Pancreas (tissue), 10 donors: ENCODE measurements at places on chromosomes 6 and 20. TPM values are rescaled to one million over a fixed set of nuclear protein-coding genes. Genes with fewer than 3 reads are reported as not detected.

DNA sequence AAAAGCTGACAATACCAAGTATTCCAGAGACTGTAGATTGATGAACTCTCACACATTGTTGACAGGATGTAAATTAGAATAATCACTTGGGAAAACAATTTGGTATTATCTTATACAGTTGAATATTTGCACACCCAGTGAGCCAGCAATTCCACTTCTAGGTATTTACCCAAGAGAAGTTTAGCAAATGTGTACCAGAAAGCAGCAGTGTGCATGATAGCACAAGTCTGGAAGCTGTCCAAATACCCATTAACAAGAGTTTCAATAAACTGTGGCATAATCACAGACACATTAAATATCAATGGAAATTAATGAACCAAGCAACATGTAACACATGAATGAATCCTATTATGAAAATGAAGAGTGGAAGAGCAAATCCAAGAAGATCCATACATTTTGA lies 233.6 kb downstream of the TPBG start:
- H3K27ac ChIP-seq, result no peak overlapping the region
- H3K27me3 ChIP-seq, result no peaks in the 10 kb centered on the region
- no peaks in the 10 kb centered on the region for H3K36me3 ChIP-seq
- H3K4me1 ChIP-seq, result no peaks in the 10 kb centered on the region
- no peak overlapping the region for H3K4me3 ChIP-seq

GRCh38 chr6:167058261-167058660 lies 59.1 kb downstream of the CEP43 start:
- no peak overlapping the region for H3K27ac ChIP-seq
- H3K36me3 ChIP-seq, result no peaks in the 10 kb centered on the region
- no peaks in the 10 kb centered on the region for H3K4me1 ChIP-seq
- DNase-seq, result no peak
- no peak overlapping the region for H3K4me3 ChIP-seq

DNA sequence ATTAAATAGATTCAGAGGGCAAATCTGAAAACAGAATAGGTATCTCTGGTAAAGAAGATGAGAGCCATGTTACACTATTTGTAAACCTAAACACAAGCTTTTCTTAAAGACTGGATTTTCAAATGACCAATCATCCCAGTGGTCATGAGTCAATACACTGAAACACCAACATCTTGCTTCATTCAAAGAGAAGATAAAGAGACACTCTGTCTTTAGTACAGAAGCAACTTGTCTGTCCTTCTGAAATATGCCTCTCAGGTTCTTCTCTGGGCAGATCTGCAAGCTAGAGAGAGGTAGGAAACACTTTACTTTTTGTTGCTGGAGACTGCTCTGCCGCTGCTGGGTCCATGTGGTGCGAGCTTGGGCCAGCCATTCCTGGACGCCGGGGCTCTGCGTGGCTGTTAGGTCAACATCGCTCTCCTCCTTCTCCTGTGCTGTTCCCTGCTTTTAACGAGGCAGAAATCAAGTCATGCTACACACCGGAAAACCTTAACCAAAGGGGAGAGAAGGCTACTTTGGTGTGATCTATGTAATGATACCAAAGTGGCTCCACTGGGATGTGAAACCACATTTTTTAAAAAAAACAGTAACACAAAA lies 368.2 kb downstream of the SYNE1 start:
- no peak overlapping the region for H3K4me3 ChIP-seq
- peaks cover 14% of the 10 kb centered on the region for H3K4me1 ChIP-seq
- H3K27me3 ChIP-seq, result no peaks in the 10 kb centered on the region
- no peak for DNase-seq

- no peaks in the 10 kb centered on the region for H3K4me1 ChIP-seq
- no peak overlapping the region for H3K4me3 ChIP-seq
- H3K36me3 ChIP-seq, result peaks cover 6% of the 10 kb centered on the region
- no peaks in the 10 kb centered on the region for H3K27me3 ChIP-seq
- no peak for DNase-seq
These were observed 105.5 kb downstream of the HUS1B start for GRCh38 chr6:551405-551804.

DNA sequence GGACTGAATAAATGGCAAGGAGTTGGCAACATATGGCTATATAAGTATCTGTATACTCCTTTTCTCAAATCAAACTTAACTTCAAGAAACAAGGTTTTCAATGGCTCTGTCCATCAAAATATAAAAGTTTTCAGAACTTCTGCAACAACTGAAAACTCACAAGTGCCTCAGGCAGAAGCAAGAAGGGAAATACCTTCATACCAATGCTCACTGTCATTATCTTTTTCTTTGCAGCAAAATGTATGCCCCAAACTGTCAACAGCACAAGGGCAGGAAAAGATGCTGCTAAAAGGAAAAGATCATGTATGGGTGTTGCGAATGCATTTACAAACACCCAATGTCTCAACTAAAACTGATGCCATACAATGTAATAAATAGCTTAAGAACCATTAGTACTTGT lies 45.9 kb downstream of the PTPRK start:
- no peak for DNase-seq
- no peaks in the 10 kb centered on the region for H3K36me3 ChIP-seq
- H3K27ac ChIP-seq, result peak overlapping the region; percentile 3
- H3K27me3 ChIP-seq, result no peaks in the 10 kb centered on the region
- no peak overlapping the region for H3K4me3 ChIP-seq
- no peaks in the 10 kb centered on the region for H3K4me1 ChIP-seq

GRCh38 chr20:38216201-38216600 lies 44.3 kb downstream of the KIAA1755 start:
- DNase-seq, result no peak
- H3K36me3 ChIP-seq, result no peaks in the 10 kb centered on the region
- no peaks in the 10 kb centered on the region for H3K27me3 ChIP-seq
- H3K4me3 ChIP-seq, result no peak overlapping the region
- no peaks in the 10 kb centered on the region for H3K4me1 ChIP-seq

GRCh38 chr6:154888421-154889295 lies 106.5 kb upstream of the TIAM2 start:
- H3K27me3 ChIP-seq, result no peaks in the 10 kb centered on the region
- DNase-seq, result no peak
- H3K4me1 ChIP-seq, result no peaks in the 10 kb centered on the region
- H3K36me3 ChIP-seq, result no peaks in the 10 kb centered on the region

DNA sequence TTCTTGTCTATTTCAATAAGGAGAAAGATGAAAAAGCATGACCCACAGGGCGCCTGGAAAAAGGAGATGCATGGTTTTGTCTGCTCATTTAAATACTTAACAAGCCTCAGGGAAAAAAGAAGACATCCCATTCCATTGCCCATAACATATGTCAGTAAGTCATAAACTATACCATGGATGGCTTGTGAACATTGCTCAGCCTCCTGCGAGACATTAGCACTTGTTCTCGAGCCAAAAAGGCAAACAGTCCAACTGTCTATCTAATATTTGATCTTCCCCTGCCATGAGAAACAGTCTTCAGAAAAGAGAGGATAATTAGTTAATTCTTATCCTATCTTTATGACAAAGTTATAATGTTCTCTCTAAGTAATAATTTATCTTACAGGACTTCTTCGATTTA lies 527.4 kb downstream of the HACE1 start:
- DNase-seq, result no peak
- no peak overlapping the region for H3K4me3 ChIP-seq
- H3K27me3 ChIP-seq, result no peaks in the 10 kb centered on the region
- H3K4me1 ChIP-seq, result no peaks in the 10 kb centered on the region
- H3K36me3 ChIP-seq, result no peaks in the 10 kb centered on the region

GRCh38 chr6:129744201-129744879 lies 34.4 kb upstream of the ARHGAP18 start:
- no peak for DNase-seq
- H3K27me3 ChIP-seq, result no peaks in the 10 kb centered on the region
- H3K36me3 ChIP-seq, result no peaks in the 10 kb centered on the region
- H3K27ac ChIP-seq, result no peak overlapping the region

APOBEC2 gene
- 13.2 TPM for total RNA-seq

OCSTAMP gene
- total RNA-seq, result not detected

ACTL10 gene
- total RNA-seq, result 2.1 TPM

TCF21 gene
- total RNA-seq, result 0.90 TPM
